Urinary bladder (tissue), 4 donors: ENCODE measurements at places on chromosomes 16 and 17. TPM values are rescaled to one million over a fixed set of nuclear protein-coding genes. Genes with fewer than 3 reads are reported as not detected.

The KRTAP2-1 gene
- total RNA-seq: not detected

The SEPHS2 gene
- 7.1 TPM for total RNA-seq

The G6PC1 gene
- not detected for total RNA-seq

The GP1BA gene
- not detected for total RNA-seq

The TERB1 gene
- total RNA-seq: not detected

The RAB37 gene
- total RNA-seq: 3.2 TPM

The CTDNEP1 gene
- 40.0 TPM for total RNA-seq

The ABCA9 gene
- total RNA-seq: 46.6 TPM

The CACNG3 gene
- total RNA-seq: not detected

The KRTAP9-8 gene
- total RNA-seq: not detected

The KRTAP4-8 gene
- total RNA-seq: not detected

The GPR179 gene
- total RNA-seq: 0.11 TPM

The CUEDC1 gene
- total RNA-seq: 14.9 TPM

The CD300E gene
- 0.42 TPM for total RNA-seq

The CD300A gene
- 2.7 TPM for total RNA-seq
